ENCODE measurements at places on chromosomes 3 and 15.

GRCh38 chr3:107981471-107982111, 109.2 kb downstream of the CD47 start:
- no peak for DNase-seq

DNA sequence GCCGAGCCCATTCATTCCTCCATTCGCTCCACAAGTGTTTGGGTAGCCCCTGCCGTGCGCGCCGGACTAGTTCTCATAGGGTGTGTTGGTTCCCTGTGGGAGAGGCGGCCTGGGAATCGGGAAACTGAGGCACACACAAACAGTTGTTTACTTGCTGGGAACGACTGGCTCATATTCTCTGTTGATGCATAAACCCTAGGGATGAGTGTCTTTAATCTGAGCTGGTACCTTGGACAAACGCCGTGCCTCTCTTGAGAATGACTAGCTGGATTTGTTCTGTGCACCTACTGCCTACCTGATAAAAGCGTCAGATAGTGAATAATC, 737 bp downstream of the DNAJA4 start:
- no peak for DNase-seq

DNA sequence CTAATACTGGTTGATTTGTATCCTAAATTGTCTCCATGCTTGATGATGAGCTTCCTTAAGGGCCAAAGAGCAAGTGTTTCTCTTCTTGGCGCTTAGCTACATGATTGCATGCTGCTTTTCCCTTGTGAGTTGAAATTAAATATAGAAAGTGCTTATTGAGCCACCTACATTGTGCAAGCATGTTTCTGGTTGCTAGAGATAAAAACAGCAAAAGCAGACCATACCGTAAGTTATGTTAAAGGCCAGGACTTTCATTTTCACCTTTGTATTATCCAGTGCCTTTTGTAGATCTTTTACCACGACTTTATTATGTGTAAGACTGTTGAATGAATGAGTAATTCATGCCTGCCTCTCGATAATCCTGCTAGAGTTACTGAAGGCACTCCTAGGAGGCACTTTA, 41.9 kb upstream of the CCNB2 start:
- DNase-seq, result no peak

GRCh38 chr3:130728037-130728436, 18.6 kb downstream of the PIK3R4 start:
- DNase-seq, result no peak

DNA sequence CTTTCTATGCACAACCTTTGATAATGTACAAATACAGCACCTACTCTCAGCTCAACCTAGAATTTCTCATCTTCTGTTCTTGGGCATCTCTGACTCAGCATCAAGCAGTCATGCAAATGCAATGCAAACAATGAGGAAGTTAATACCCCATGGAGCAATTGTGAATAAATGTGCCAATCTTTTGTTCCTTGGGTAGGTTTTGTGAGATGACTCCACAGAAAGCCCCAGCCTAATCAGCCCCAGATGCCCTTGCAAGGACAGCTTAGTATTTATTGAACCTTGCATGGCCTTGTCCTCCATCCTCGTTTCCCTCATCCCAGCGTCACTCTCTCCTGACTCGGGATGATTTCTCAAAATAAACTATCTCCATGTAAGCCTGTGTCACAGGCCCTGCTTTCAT, 494.7 kb upstream of the NECTIN3 start:
- DNase-seq, result no peak

DNA sequence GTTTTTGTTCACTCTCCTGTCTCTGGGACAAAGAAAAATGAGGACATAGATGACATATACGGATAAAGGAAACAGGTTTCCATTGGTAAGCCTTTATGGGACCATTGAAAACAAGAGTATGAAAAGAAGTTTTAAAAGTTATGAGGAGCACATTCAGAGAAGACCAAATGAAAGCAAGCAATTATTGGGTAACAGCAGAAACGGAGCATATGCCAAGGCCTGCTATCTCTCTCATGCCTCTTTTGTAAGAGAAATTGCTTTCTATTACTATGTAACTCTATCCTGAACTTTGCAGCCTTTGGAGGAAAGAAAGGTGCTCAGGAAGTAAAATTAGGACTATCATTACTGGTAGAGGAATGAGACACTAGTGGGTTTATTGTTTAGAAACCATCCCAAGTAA, 14.9 kb upstream of the DPH6 start:
- no peak for DNase-seq

DNA sequence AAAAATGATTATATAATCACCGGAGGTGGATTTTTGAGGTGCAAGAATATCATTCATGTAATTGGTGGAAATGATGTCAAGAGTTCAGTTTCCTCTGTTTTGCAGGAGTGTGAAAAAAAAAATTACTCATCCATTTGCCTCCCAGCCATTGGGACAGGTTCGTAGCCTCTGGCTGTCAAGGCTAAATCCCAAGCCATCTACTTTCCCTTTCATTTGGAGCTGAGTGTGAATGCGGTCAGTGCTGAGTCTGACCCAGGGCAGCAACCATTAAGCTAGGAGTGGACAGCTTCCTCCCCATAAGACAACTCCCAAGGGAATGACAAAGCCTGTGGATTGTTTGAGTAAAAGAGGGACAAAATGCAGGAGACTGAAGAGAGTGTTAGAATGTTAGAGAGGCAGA, 33.6 kb downstream of the PARP14 start:
- DNase-seq, result no peak

Measured in activated CD8-positive, alpha-beta memory T cell treated with anti-CD3 and anti-CD28 coated beads, Interleukin-2, amount 50 U/mL, for 4 hours (primary cell).